ENCODE measurements at places on chromosomes 5 and 9. TPM values are rescaled to one million over a fixed set of nuclear protein-coding genes. Genes with fewer than 3 reads are reported as not detected.

GRCh38 chr5:75277463-75277862 is 40.8 kb upstream of the ANKRD31 start:
- no peak for DNase-seq

- no peak for DNase-seq
Measured at GRCh38 chr9:72445306-72445995, 76.0 kb upstream of the TMC1 start.

- no peak for DNase-seq
Measured at GRCh38 chr9:101620452-101620851, 25.7 kb upstream of the PPP3R2 start.

- DNase-seq: no peak
Measured at GRCh38 chr5:135434591-135435466, 12.3 kb downstream of the DCANP1 start.

OTULINL gene
- total RNA-seq: 104 TPM

DNA sequence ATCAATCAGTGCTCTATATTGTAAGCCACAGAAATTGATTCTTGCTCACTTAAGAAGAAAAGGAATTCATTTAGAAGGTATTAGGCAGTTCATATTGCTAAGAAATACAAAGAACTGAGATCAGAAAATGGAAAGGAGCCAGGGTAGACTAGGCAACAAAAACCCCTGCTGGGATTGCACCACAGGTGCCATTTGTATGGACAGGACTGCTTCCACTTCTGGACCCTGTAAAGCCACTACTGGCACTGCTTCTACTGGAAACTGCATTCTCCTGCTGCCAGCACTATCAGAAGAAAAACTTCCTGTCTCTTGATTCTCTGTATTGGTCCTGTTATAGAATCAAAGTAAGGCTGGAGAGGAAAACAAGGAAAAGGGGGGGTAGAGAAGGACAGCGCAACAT is 45.9 kb downstream of the CERT1 start:
- no peak for DNase-seq

DNA sequence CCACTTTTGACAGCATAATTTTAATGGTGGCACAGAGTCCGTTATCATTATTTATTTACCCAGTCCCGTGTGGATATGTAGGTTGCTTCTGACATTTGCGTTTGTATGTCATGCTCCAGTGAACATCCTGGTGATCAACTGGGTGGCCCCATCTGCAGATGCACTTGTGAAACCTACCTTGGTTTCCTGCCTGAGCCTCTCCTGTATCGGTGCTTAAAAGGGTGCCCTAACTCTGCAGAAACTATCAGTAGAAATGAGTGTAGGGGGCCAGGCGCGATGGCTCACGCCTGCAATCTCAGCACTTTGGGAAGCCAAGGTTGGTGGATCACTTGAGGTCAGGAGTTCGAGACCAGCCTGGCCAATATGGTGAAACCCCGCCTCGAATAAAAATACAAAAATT is 92.1 kb upstream of the IER5L start:
- DNase-seq: no peak

DNA sequence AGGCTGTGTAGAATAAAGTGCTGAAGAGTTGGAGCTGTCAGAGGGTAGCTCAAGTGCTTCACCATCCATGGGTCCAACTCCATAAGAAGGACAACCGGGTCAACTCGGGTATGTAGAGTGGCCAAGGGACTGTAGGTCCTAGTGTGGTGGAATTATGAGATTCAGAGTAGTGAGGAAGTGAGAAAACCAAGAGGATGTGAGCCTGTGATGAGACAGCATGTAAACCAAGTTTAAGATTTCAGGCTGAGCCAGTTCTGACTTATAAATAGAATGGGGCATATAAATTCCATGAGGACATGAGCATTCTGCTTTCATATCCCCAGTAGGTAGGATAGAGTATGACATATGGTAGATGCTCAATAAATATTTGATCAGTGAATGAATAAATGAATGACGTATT is 96.3 kb downstream of the CFAP95 start:
- DNase-seq: no peak

GRCh38 chr9:137564817-137565411 is 13.2 kb downstream of the MRPL41 start:
- DNase-seq: no peak
